Left lobe of liver (tissue), 2 donors: ENCODE measurements at places on chromosomes 1 and 21.

DNA sequence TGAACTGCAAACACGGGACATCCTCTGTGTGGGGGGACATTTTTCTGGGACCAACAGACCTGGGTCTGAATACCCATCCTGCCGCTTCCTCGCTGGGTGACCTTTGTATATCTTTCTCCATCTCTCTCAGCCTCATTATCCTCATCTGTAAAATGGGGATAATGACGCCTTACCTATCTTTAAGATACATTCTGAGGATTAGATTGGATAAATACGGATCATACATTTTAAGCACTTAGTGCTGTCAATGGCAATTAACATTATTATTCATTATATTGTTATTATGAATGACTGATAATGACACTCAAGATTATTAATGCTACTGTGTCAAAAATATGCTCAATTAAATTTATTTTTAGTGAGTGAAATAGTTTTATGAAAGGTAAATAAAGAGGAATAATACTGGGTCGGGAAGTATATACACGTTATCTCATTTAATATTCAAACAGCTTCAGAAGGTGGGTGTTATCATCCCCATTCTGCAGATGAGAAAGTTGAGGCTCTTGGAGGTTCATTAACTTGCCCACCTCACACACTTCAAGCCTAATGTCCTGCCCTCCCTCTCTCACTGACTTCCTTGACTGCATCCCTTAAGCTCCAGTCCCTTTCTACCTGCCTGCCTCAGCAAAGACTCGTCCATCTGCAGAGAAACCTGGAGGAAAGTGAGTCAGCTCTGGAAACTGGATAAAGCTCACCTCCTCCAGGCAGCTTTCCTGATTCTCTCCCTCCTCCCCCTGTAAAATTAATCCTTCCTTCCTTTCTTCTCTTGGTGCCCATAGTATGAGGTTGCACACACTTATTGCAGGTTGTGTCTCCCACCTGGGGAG, 120.7 kb upstream of the JUN start:
- no peak for DNase-seq

GRCh38 chr1:247435759-247436147, 19.8 kb downstream of the NLRP3 start:
- DNase-seq: no peak

DNA sequence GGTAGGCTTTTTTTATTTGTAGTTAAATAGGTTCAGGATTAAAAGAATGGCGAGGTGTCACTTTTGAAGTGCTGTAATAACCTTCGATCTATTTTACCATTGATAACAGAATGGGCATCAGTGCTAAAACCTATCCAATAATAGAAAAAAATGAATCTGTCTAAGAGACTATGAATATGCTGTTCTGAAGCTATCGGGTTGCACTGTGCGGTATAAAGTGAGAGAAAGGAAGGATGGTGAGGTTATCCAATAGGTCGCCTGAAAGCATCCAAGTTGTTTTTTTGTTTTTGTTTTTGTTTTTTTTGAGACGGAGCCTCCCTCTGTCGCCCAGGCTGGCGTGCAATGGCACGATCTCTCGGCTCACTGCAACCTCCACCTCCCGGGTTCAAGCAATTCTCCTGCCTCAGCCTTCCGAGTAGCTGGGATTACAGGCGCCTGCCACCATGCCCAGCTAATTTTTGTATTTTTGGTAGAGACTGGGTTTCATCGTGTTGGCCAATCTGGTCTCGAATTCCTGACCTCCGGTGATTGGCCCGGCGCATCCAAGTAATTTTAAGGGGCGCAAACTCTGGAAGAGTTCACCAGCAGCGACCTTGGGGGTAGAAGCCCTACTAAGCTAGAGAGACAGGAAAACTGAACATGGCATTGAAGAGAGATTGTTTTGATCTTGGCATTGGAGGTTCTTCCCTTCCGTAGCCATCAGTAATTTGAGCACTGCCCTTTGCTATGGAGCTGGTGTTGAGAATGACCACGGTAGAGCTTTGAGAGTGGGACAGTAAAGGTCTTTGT, 8.7 kb upstream of the MDM4 start:
- DNase-seq: no peak

GRCh38 chr1:4730078-4730477, 75.7 kb downstream of the AJAP1 start:
- no peak for DNase-seq

GRCh38 chr1:217535601-217536377, 95.1 kb downstream of the GPATCH2 start:
- DNase-seq: no peak

DNA sequence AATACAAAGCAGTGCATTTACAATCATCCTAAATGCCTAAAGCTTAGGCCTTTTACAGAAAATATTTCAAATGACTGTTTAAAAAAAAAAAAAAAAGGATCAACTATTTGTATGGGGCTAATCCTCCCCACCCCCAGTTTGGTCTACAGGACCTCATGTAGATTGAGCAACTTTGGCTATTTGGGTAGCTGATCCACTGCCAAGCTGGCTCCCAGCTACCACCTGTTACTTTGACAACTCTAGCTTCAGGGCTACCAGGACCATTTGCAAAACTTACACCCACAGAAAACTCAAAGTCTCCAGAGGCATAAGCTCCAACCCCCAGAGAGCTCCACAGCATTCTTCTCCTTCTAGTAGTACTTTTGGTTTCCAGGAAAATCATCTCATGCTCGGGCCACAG, 29.4 kb downstream of the JAK1 start:
- DNase-seq: peak; percentile 84

- no peak for DNase-seq
These were observed 73.3 kb upstream of the PAXBP1 start for GRCh38 chr21:32844653-32845436.

DNA sequence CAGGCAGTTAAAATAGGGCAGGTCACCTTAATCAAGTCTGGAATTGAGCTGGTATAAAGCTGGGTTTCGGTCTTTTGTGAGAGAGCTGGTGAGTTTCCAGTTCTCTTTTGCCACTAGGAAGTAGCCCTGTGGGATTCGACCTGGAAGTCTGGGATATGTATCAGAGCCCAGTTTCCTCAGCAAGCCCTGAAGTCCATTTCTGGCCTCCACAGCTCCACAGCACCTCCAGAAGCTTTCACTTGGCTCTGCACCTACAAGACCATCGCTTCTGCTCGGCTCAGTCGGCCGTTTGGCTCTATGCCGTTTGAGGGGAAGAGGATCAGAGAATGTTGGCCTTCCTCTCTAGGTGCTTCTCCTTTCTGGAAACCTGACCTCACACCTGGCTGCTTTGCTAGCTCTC, 148.0 kb downstream of the GALNT2 start:
- DNase-seq: peak; percentile 61

- no peak for DNase-seq
These were observed at the start of gene RXFP4 for GRCh38 chr1:155940993-155941844. Gene RXFP4, plus strand, starts transcription at chr1:155941638. Its CDS starts 72 bp downstream, at chr1:155941710.

- DNase-seq: no peak
These were observed 42.4 kb upstream of the CRB1 start for GRCh38 chr1:197225611-197226010.

- DNase-seq: no peak
These were observed 2.2 kb upstream of the MAGI3 start for GRCh38 chr1:113388017-113388620.

GRCh38 chr1:29756498-29756897, 520.2 kb downstream of the PTPRU start:
- no peak for DNase-seq

DNA sequence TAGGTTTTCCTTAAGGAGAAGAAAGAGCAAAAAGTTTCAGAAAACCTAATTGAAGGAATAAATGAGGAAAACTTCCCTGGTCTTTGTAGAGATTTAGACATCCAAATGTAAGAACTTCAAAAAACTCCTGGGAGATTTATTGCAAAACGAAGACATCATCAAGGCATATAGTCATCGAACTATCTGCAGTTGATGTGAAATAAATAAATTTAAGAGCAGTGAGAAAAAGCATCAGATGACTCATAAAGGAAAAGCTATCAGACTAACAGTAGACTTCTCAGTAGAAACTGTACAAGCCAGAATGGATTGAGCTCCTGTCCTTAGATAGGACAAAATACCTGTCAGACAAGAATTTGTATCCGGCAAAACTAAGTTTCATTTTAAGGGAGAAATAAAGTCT, 569.4 kb upstream of the ADAMTS5 start:
- no peak for DNase-seq

GRCh38 chr1:196400478-196401451, 207.5 kb downstream of the KCNT2 start:
- peak; percentile 86 for DNase-seq

GRCh38 chr1:6463120-6463412, 2.9 kb downstream of the TNFRSF25 start:
- DNase-seq: no peak

- no peak for DNase-seq
These were observed 126.9 kb upstream of the C1orf174 start for GRCh38 chr1:4027008-4027407.

DNA sequence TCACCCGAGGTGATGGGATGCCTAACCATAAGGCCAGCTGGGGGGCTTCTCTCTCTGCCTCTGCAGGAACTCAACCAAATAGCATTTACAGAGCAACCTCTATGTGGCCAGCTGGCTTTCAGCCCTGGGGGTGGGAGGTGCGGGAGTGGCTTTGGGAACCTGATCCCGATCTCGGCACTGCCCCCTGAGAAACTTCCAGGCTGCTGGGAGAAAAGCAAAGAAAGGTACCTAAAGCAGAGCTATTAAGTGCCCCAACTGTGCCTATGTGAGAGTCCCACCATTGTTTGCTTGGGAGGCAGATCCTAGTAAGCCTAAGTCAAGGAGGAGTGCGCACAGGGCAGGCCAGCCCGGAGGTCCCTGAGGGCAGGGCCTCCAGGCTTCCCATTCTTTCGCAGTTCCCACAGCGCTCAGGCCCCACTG, 7.0 kb downstream of the KRTCAP2 start:
- DNase-seq: no peak

DNA sequence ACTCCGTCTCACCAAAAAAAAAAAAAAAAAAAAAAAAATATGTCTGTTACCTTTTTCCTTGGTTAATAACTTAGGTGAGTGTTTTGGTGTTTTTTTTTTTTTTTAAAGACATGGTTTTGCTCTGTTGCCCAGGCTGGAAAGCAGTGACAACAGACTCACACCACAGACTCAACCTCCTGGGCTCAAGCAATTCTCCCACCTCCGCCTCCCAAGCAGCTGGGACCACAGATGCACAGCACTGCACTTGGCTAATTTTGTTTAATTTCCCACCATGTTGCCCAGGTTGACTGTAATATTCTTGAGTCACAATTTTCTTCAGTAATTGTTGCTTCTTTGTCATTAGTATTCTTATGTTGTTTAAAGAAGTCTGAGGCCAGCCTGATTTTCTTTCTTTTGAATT, 149.2 kb upstream of the SYT6 start:
- DNase-seq: no peak

GRCh38 chr21:32515874-32516273, 69.4 kb downstream of the TCP10L start:
- no peak for DNase-seq

DNA sequence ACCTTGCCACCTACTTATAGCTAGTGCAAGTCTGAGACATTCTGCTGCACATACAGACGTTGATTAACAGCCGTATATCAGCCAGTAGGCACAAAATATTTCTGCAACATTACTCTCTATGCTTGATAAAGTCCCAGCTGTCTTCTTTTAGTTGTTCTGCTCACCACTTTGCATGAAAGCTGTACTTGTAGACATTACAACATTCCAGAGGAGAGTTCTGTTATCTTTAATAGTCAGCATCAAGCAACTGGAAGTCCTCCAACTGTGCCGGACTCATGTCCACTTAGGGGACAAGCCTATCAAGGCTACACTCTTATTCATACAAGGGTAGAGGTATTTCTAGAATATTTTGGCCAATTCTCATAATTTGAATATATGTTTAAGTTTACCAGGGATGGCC, 50.0 kb downstream of the CACHD1 start:
- no peak for DNase-seq

GRCh38 chr1:33272930-33273329, 16.6 kb downstream of the ZNF362 start:
- DNase-seq: no peak

- DNase-seq: no peak
These were observed 172.5 kb downstream of the DYRK1A start for GRCh38 chr21:37538971-37539590.

DNA sequence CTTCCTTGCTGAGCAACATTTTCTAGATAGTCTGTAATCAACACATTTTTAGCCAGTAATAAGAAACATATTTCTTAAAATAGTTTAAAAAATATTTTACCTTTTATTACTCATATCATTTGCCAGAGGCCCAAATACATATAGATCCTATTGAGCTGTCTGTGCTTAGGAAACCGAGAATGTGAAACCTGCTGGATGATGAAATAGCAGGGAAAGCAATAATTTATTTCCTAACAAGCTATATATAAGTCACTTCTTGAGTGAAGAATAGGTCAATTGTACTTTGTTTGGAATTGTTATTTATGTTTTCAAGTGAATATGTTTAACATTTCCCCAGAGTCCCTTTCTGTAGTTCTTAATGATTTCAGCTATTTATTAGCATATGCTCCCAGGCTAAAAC, 339.9 kb upstream of the TMPRSS15 start:
- DNase-seq: no peak

DNA sequence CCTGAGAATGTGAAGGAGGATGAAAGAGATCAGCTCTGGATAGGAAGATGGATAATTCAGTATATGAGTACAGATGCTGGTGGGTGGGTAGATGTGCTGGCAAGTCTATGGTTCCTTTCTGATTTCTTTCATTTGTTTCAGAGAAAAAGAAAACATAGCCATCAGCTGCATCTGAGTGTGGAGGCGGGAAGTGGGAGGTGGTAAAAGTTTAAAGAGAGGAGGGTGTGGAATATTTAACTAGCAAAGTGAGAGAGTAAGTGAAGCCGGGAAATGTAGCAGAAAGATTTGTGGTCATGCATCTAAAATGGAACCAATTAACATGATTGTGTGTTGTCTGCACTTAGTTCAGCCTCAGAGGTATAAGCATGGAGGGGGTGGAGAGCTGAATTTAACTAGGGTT, 16.4 kb downstream of the RPE65 start:
- DNase-seq: no peak

DNA sequence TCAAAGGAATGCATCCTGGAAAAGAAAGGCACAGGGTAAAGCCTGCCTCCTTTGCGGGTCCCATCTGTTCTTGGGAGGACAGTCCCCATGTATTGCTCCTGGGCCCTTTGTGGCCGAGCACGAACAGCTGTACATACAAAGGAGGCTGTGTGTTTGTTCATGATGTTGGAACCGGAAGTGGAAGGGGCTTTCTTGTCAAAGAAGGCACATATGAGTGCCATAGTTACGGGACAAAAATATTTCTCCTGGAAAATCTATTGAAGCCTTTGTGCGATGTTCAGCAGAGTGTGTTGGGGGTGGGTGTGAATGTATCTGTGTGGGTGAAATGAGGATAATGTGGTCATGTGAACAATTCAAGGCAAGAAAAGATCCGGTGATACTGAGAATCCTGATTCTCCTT, 297.6 kb downstream of the DISC1 start:
- no peak for DNase-seq

DNA sequence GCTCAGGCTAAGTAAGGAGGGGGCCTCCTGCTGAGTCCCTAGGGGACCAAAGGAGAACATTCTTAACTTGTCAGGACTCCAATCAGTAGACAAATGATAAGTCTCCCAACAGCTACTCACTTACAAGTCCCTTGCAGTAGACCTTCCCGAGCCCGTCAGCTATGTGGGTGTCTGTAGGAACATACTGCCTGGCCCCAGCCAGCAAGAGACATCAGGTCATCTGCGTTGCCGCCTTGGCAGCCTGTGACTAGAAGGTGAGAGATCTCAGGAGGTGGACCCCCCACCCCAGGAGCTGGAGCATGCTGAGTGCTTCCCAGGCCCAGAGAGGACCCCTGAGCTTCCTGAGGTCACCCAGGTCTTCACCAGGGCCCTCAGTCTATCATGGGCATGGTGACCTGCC, 250.5 kb downstream of the C1orf94 start:
- no peak for DNase-seq

- DNase-seq: no peak
These were observed 58.0 kb downstream of the OLFM3 start for GRCh38 chr1:101938681-101939080.
